ENCODE measurements at places on chromosomes 16 and 17.

DNA sequence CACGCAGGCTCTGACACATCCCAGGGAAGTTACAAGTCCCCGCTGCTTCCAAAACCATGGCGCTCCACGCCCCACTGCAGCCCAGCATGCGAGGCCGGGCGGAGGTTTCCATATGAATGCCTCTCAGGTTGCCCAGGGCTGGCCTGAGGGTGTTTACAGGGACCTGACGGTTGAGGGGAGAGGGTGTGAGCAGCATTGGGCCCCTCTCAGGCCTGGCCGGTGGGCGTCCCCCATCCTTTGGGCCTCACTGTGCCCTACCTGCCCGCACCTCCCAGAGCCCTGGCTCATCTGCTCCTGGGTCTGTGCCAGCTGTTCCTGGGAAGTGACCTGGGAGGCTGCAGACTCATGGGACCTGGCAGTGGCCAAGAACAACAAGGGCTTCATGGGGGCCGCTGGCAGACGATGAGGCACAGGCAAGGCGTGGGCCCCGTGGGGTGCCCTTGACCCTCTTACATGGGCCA is 173.5 kb downstream of the C16orf95 start:
- DNase-seq, result no peak

DNA sequence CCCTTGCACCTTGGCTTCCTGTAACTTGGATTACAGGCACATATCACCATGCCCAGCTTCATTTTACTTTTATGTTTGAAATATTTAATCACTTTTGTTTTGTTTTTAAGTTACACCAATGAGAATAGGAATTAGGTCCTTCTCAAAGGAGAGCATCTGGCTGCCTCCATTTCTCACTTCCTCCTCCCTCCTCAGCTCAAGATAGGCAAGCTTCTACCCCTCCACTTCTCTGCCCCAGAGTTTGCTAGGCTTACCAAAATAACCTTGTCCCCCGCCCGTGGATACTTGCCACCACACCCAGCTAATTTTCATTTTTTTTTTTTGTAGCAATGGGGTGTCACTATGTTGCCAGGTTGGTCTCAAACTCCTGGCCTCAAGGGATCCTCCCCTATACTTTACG is 17.9 kb downstream of the GABARAPL2 start:
- DNase-seq, result no peak

GRCh38 chr17:32268734-32269288 is 3.2 kb downstream of the RHBDL3 start:
- no peak for DNase-seq

DNA sequence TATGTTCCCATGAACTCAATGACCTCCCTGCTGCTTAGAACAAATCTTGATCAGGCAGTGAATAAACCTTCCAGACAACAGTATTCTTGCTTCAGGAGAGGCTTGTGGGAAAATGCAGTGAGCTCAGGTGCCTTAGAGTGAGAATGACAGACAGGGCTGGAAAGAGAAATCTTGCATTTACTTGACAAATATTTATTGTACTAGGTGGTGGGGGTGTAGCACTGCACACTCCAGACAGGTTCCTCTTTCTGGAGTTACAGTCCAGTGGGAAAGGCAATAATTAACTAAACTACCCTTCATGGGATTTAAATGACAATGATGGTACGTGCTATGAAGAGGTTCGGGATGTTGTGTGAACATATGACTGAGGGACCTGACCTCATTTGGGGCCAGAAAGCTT is 182.9 kb downstream of the SHISA9 start:
- no peak for DNase-seq

GRCh38 chr16:85582229-85582991 is 30.7 kb upstream of the GSE1 start:
- DNase-seq, result no peak
